Subcutaneous adipose tissue (tissue), 4 donors: ENCODE measurements at places on chromosomes 3 and 15. TPM values are rescaled to one million over a fixed set of nuclear protein-coding genes. Genes with fewer than 3 reads are reported as not detected.

The DUOXA2 gene
- total RNA-seq = not detected

The HHATL gene
- not detected for total RNA-seq

The TJP1 gene
- total RNA-seq = 59.2 TPM

The TEX55 gene
- 0.66 TPM for total RNA-seq

The VWA5B2 gene
- not detected for total RNA-seq

The FOXL2 gene
- total RNA-seq = not detected

The HIGD2B gene
- total RNA-seq = not detected

The ATR gene
- total RNA-seq = 25.6 TPM

The IGDCC3 gene
- total RNA-seq = not detected

The FBXO40 gene
- 0.19 TPM for total RNA-seq

The RTP4 gene
- 1.3 TPM for total RNA-seq

The TTLL13 gene
- total RNA-seq = 0.22 TPM

The C3orf80 gene
- not detected for total RNA-seq
